ENCODE measurements at places on chromosomes 2 and 18. TPM values are rescaled to one million over a fixed set of nuclear protein-coding genes. Genes with fewer than 3 reads are reported as not detected.

TCF7L1 gene
- 0.67 TPM for total RNA-seq

ERBB4 gene
- total RNA-seq = 1.5 TPM

MEP1B gene
- not detected for total RNA-seq

EPHA4 gene
- 48.2 TPM for total RNA-seq

LCT gene
- total RNA-seq = not detected
